Activated CD4-positive, CD25-positive, alpha-beta regulatory T cell (primary cell): ENCODE measurements at places on chromosomes 1 and 21.

DNA sequence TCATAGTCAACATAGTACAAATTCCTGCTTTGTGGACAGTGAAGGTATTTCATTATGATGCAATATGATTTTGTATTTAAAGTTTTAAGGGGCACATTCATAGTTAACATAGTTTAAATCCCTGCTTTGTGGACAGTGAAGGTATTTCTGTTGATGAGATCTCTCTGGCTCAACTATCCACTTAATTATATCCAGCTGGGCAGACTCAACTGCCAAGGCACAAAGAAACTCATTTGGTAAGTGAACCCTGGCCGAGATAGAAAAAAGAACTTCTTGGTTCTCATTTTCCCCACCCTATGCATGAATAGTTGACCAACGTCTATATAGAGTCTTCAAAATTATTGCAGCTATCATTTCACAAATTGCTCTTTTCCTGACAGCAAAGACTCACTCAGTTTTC, 1194.6 kb downstream of the NCAM2 start:
- no peak for DNase-seq

DNA sequence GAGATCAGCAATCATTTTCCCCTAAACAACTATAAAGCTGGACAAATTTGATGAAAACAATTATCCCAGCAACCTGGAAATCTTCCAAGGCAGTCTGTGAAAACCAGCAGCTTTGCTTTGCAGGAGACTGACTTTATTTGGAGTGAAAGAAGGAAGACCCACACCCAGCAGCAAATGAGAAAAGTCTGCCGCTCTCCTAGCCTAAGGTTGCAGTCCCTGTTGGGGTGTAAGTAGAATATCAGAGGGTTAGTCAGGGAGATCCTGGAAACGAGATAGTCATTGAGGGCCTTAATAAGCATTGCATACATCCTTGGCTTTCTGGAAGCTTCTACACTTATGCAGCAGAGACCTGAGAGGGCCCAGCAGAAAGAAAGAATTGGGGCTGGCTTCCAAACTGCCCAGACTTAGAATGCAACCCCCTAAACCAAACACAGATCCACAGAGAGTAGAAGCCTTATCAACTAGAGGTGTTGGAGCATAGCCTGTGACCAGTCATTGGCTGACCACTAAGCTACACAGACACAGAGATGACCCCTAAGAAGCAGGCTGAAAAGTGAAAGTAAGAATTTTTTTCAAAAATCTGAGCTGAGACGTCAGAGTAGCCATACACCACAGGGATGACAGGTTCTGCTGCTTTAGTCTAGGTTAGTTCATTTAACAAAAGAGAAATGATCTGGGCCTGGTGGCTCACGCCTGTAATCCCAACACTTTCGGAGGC, 98.3 kb downstream of the LYPLAL1 start:
- no peak for DNase-seq

- no peak for DNase-seq
Measured at GRCh38 chr1:85297538-85297854, 21.1 kb upstream of the BCL10 start.

- DNase-seq: no peak
Measured at GRCh38 chr1:102800406-102800805, 307.9 kb downstream of the COL11A1 start.

DNA sequence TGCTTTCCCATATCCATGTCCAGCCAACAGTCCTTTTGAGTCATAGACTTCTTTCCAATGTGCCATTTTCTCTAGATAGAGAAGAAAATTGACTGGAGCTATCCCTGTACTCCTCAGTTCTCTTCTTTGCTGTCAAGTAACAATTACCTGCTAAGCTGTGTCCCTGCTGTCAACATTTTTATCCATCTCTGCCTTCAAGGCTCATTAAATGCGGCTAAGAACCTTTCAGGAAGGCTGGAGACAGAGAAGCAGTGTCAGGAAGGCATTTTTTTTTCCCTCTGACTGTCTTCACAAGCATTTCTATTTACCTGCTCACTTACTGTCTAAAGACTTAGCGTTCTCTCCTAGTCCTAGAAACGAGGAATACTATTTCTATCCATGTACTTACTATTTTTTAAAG, 69.1 kb downstream of the MTR start:
- DNase-seq: no peak

GRCh38 chr21:42515708-42516502, 2.3 kb downstream of the SLC37A1 start:
- no peak for DNase-seq

DNA sequence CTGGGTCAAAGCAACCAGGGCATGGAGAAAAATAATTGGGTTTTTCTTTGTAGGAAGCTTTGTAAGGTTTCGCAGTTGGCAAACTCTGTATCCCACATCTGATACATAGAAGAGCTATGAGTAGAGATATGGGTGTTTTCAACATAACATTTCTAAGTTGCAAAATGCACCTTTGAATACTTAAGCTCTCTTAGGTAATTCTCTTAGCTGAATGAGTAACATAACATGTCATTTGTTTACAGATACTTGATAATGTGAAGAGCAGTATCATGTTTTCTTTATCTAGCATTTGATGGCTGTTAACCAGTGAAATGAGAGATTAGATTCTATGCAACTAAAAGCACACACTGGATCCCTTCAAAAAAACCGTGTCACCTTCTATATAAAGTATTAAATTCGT, 21.6 kb downstream of the RAVER2 start:
- no peak for DNase-seq

DNA sequence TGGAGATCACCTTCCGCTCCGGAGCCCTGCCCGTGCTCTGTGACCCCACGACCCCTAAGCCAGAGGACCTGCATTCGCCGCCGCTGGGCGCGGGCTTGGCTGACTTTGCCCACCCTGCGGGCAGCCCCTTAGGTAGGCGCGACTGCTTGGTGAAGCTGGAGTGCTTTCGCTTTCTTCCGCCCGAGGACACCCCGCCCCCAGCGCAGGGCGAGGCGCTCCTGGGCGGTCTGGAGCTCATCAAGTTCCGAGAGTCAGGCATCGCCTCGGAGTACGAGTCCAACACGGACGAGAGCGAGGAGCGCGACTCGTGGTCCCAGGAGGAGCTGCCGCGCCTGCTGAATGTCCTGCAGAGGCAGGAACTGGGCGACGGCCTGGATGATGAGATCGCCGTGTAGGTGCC, 9.6 kb downstream of the SPATA46 start:
- DNase-seq: no peak

DNA sequence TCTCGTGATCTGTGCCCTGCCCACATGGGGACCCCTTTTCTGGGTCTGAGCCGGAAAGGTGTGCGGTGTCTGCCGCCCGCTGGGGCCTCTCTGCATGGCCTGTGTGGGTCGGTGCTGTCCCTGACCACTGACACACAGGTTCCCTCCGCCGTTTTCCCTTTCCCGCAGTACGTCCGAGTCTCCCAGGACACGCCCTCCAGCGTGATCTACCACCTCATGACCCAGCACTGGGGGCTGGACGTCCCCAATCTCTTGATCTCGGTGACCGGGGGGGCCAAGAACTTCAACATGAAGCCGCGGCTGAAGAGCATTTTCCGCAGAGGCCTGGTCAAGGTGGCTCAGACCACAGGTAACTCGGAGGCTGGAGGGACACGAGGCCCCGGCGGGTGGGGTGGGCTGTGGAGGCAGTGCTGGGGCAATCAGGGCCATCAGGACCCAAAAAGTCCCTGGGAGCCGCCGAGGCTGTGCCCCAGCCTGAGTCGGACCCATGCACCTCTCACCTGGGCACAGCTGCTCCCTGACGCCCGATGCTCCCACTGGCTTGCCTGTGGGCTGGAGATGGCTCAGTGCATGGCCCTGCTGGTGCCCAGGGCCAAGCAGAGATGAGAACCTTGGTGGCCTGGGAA, 13.3 kb downstream of the TRPM2 start:
- DNase-seq: no peak

- DNase-seq: no peak
Measured at GRCh38 chr1:17309426-17310067, 1.6 kb downstream of the PADI4 start.

DNA sequence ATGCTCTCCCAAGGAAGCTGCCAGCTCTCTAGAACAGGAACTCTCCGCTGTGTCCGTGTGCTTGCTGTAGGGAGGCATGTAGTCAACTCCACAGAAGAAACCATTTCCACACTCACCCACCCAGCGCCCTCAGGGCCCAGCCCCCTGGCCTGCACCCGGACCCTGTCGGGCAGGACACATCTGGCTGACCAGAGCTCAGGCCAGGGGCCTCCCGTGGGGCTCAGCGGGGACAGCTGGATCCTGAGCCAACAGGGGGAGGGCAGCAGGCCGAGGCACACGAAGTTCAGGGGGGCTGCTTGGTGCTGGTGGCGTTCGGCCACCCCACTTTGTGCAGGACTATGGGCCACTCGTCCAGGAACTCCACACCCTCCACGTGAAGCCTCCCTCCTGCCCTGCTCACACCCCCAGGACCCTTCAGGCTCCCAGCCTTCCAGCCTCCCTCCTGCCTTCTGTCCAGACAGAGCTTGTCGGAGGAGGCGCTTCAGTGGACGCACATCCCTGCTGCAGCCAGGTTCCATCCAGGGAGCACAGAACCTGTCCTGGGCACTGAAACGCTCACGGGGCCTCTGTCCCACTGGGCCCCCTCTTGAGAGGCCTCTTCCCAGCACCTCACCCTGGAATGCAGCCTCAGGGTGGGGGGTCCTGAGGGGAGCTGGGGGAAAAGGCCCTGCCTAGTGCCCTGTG, 15.0 kb upstream of the FAAP20 start:
- no peak for DNase-seq

DNA sequence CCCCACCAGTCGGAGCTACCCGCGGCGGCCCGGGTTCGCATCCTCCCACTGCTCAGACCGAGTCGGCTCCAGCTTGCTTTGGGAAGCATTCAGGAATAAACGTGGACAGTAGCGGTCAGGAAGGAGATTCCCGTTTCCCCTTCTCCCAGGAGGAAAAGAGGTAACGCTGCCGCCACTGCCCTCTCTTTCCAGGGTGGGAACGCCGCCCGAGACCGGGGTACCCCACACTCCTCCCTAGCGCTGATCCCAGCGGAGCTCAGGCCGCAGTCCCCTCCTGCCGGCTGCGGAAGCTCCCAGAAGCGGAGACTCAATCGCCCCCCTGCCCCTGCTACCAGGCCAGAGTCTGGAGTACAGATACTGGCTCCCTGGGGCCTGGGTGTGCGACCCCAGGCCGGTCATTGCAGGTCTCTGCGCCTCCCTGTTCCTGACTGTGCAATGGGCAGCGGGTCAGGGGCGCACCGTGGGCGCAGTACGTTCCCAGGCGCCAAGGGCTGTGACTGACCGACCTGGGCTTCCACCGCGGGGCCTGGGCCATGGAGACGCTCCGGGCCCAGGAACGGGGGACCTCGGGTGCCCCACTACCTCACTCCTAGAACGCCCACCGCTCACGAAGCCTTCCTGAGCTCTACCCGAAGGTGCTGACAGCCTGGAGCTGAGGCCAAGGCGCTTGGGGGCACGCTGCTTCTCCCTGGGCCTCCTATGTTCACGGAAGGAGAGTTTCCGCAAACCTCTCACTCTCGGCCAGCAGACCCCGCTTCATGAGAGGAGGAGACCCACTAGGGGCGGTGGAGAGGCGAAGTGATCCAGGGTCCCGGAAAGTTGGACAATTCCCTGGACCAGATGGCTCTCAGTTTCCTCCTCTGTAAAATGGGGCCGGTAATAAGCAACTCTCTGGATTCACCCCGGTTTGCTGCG, 7.8 kb downstream of the DMRTA2 start:
- DNase-seq: no peak

- DNase-seq: no peak
Measured at GRCh38 chr1:51331206-51332100, 1.1 kb upstream of the TTC39A start.

DNA sequence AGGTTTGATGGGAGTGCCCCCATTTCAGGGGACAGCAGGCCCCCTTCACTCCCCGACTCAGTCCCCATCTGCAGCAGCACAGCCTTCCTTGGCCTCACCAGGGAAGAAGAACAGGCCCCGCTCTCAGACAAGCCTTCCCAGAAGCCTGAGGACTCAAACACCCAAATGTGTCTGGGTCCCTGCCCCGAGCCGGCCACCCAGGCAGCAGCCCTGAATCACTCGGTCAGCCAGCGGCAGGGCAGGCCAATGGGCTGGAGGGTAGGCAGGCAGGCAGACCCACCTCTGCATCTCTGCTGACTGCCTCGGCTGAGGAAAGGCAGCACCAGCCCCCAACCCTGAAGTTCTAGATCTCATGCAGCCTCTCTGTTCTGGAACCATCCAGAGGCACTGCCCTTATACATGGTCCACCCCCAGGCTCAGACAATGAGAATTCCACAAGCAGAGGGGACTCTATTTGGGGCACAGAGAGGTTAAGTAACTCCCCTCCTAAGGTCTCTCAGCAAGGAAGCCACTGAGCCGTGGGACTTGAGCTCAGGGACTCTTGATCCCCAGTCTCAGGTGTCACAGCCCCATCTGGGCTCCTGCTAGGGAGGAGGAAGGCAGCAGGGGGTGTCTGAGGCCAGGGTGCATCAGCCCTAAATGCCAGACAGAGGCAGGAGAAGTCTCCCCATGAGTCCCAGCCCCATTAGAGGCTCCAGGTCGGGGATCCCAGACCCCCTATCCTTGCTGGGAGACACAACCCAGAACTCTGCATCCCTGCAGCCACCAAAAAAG, 33.2 kb upstream of the RUNX3 start:
- peak; percentile 14 for DNase-seq

- no peak for DNase-seq
Measured at GRCh38 chr1:190068304-190068703, 409.4 kb downstream of the BRINP3 start.

- DNase-seq: no peak
Measured at GRCh38 chr1:17377325-17377953, 5.4 kb downstream of the PADI6 start.

GRCh38 chr1:182658055-182658454, 26.3 kb downstream of the RGS8 start:
- DNase-seq: no peak

DNA sequence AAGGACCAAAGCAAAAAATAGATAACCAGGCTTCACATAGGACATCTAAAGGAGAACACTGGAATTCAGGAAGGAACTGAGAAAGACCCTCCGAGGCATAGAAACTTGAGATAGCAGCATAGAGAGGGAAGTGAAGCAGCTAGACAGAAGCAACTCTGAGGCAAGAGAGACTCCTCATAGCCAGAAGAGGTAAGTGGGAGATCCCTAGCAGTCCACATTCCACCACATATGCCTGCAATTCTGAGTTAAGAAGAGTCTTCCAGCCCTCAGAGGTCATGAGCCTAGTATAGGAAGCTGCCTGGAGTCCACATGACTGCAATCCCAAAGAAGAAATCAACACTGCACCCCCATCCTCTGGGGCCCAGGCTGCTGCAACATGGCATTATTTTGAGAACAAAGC, 13.9 kb upstream of the FGGY start:
- no peak for DNase-seq

- DNase-seq: no peak
Measured at GRCh38 chr1:246281639-246282038, 225.4 kb downstream of the SMYD3 start.

- DNase-seq: no peak
Measured at GRCh38 chr1:41483001-41483850, 1.3 kb downstream of the EDN2 start.

DNA sequence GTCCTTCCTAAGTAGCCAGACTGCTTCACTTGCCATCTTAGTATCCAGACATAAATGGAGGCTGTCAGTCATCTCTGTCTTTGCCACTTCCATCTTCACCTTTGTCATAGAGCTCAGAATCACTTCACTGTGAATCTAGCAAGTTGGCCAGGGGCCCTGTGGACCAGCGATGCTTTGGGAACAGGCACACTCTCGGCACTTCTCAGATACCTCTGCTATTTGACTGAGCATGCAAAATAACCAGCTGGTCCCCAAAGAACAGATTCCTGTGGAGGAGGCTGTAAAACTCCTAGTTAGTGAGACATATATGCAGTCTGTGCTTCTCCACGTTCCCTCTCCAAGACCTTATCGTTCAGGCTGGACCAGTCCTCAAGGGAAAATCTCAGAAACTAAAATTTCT, 76.8 kb upstream of the COA6 start:
- no peak for DNase-seq
